ENCODE measurements at places on chromosomes 4 and X. TPM values are rescaled to one million over a fixed set of nuclear protein-coding genes. Genes with fewer than 3 reads are reported as not detected.

- no peak for DNase-seq
Measured at GRCh38 chr4:169117591-169118081, 107.6 kb upstream of the CBR4 start.

GRCh38 chr4:64784125-64784524 is 374.9 kb upstream of the TECRL start:
- DNase-seq: no peak

DNA sequence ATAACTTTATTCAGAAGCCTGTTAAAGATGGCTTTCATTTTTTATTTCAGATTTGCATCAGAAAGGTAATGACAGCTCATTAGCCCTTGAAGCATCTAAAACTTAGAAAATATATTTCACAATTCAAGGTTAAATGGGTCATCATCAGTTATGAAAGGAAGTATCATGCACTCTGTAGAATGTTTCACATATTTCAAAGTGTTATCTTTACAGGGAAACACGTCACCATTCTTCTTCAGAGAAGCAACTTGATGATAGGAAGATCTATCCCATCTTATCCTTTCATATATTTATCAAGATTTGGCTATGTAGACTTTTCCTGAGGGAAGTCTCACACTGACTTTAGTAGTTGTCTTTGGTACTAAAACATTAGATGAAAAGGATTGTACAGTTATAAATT is 277.8 kb downstream of the TENM3 start:
- no peak for DNase-seq

DNA sequence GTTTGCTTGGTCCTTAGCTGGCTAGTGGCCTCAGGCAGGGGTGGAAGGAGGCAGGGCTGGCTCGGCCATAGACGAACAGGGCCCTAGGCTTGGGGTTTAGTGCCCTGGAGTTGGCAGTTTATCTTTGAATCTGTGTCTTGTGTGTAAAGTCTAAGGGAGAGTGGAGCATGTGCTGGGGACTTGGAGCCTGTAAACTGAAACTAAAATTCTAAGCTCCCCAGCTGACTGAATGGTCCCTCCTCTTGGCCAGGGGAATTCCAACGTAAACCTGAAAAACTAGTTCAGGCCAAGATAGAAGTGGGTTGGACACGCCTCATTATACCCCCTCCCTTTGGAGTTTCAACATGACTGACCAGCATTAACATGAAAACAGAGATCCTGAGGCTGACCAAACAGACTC is 46.1 kb upstream of the GPR78 start:
- DNase-seq: peak; percentile 1

GRCh38 chr4:189869236-189869635 is 71.4 kb upstream of the FRG1 start:
- DNase-seq: no peak

- DNase-seq: no peak
Measured at GRCh38 chrX:115589419-115589818, 28.4 kb downstream of the PLS3 start.

DNA sequence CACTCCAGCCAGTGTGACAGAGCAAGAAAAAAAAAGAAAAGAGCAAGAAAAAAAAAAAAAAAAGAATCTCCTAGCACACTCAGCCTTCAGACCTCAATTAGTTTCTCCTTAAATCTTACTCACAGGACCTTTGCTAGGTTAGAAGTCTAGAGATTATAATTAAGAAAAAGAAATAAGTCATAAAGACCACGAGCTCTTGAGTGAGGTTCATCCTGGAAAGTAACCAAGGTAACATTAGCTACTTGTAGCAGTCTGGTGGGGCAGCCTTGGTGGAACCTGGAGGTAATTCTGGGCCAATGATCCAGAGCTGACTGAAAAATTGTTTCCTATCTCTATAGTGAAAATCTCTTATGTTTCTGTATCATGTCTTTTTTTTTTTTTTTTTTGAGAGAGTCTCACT is 21.2 kb upstream of the DDX3X start:
- no peak for DNase-seq

DNA sequence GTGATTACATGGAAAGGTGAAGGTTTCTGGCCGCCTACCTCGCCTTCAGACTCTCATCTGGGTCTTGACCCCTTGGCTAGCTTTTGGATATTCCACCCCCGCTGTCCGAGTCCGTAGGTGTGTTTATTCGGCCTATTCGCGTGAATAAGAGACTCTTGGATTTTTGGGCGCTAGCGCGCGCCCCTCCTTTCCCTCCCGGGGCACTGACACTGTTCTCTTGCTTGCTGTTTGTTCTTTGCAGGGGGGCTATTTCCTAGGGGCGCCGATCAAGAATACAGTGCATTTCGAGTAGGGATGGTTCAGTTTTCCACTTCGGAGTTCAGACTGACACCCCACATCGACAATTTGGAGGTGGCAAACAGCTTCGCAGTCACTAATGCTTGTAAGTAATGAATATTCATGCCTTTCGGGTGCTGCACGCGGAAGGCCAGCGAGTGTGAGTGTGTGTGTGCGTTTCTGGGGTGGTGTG is 932 bp downstream of the GRIA2 start:
- DNase-seq: no peak

GRCh38 chr4:3745886-3746656 is 20.1 kb upstream of the ADRA2C start:
- no peak for DNase-seq

- no peak for DNase-seq
Measured at GRCh38 chr4:83112678-83113428, 1.7 kb downstream of the PLAC8 start.

SPATA18 gene
- 5.7 TPM for total RNA-seq

CASP3 gene
- total RNA-seq: 23.6 TPM

TRMT10A gene
- total RNA-seq: 6.9 TPM

TMEM35A gene
- total RNA-seq: 0.79 TPM

All from skin of body (tissue), 3 donors.